ENCODE measurements at places on chromosomes 3 and 15.

DNA sequence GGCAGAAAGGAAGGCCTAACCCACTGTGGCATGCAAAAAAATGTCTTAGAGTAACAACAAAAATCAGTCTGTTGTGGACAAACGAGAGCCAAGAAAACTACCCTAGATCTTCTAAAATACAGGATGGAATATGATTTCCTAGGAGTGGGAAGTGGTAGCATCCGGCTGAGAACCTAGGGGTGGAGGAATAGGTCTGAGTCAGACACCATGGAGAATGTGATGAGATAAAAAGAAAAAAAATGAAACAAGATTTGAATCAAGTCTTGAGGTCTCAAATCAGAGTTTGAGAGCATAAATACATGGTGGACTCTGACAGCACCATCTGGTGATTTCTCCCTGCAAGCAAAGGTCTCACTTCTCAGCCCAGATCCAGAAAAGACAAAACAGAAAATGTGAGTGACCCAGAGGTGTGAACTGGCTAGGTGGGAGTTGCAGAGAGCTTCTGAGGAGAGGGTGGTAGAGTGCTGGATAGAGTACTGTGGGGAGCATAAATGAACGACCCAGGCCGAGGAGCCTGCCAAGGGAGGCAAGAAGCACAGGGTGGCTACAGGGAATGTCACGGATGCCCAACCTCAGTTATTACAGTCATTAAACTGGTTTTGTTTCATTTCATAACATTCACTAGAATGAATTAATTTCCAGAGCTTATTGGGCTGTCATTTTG lies 27.6 kb upstream of the VEPH1 start:
- DNase-seq: no peak

DNA sequence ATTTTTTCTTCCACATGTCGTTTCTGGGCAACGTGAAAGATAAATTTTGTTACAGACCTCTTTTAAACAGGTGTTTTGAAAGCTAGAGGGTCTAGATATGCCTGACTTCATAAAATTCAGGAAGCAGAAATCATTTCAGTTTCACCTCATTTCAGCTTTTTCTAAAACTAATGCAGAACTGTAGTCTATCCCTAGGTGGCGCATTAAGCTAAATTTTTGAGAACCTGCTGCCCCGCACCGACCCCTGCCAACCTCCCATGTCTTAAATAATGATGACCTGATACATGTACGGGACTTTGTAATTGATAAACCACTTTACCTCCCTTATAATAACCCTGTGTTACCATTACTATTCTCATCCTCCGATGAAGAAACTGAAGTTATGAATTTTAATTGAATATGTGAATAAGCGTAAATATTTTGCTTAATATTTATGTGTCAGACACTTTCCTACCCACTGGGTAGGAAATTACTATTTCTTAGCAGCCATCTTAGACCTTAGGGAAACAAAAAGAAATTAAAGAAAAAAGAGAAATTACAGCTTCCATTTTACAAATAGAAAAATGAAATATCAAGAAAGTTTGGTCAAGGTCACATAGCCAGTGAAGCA lies 78.7 kb upstream of the GCNT3 start:
- DNase-seq: peak; percentile 45

- no peak for DNase-seq
These were observed 23.2 kb downstream of the SENP8 start for GRCh38 chr15:72141171-72142084.

DNA sequence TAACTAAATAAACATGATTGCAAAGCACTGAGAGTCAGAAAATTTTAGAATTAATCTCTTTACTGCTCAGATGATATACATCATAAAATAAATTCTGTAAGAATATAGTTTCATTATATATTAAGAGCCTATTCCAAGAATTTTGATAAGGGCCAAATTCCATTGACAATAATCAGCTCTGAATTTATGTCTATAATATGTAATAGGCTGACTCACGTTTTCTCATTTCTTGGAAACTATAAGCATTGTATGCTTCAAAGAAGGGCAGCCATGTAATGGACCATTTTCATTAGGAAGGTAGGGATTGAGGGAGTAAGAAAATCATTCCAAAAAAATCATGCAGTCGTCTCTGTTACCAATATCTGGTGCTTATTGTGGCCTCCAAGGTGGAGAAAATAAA lies 315.9 kb downstream of the ZIC4 start:
- DNase-seq: no peak

DNA sequence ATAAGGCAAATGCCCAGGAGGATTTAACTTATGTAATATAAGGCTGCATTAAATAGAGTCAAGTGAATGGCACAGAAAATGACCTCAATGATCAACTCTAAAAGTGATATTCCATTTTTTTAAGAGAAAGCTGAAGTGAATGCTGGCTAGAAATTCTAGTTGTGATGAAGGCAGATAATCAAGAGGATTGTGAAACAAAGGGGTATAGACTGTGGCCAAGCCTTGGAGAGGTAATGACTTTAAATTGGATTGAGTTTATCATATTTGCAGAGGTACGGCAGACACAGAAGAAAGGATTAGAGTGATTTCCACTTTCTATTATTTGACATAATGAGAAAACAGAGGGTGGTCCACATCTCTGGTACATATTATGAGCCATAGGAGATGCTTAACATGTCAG lies 269.2 kb downstream of the MECOM start:
- DNase-seq: no peak

- no peak for DNase-seq
These were observed 144.1 kb downstream of the ALDH1A2 start for GRCh38 chr15:57921371-57921770.

DNA sequence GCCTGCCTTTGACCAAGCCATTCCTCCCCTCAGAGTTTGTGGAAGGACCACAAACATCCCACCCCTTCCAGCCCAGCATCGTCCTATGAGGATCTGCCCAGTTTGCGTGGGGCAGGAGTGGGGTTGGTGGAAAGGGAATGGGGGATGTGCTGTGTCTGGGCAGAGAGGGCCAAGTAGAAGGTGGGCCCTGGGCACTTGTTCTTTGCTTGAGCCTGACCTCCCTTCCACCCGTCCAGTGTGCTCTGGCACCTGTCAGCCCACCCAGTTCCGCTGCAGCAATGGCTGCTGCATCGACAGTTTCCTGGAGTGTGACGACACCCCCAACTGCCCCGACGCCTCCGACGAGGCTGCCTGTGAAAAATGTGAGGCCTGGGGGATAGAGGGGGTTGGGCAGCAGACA lies 10.3 kb downstream of the SPINT1 start:
- no peak for DNase-seq

DNA sequence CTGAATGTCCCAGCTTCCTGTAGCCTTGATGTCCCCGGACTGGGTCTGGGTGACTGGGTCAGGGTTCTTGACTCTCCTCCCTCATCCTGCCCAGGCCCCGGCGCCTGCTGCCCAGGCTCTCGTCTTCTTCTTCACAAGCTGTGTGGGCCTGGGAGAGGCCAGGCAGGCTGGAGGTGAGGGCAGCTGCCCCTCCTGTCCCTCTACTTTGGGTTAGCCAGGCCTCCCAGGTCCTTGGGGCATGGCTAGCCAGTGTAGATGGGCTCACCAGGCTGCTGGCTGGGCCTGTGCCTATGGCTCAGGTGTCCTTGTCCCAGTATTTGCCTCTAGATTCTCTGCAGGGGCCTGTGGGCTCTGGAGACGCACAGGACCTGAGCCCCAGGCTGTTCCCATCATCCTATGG lies 31.8 kb downstream of the TKT start:
- no peak for DNase-seq

DNA sequence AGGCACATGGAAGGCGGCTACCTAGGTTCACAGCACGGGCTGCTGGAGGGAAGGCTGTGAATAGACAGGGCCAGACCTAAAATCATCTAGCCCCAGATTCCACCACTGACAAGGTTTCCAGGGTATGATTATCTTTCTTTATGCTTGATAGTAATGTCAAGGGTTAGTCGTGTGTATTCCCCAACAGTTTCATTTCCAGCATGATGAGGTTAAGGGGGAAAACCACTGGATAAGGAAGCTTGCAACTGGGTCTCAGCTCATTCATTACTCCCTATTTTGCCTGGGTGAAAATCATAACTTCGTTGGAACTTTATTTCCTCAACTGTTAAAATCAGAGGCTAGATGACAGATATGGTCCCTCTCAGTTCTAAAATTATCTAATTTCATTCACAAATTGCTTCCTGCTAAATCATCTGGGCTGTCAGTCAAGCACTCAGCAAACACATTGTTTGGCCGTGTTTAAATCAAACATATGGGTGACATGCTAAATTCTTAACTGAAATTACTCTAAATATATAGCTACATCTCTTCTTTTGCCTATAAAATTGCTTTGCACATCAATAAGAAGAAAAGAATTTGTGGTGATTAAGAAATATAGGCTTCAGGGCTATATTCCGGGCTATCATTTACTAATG lies 111.7 kb downstream of the CYP19A1 start:
- no peak for DNase-seq
